ENCODE measurements at places on chromosomes 7 and 10.

- no peak for DNase-seq
Measured at GRCh38 chr7:155309021-155309338, 11.3 kb downstream of the INSIG1 start.

- DNase-seq: no peak
Measured at GRCh38 chr7:92797693-92798092, 38.7 kb downstream of the CDK6 start.

DNA sequence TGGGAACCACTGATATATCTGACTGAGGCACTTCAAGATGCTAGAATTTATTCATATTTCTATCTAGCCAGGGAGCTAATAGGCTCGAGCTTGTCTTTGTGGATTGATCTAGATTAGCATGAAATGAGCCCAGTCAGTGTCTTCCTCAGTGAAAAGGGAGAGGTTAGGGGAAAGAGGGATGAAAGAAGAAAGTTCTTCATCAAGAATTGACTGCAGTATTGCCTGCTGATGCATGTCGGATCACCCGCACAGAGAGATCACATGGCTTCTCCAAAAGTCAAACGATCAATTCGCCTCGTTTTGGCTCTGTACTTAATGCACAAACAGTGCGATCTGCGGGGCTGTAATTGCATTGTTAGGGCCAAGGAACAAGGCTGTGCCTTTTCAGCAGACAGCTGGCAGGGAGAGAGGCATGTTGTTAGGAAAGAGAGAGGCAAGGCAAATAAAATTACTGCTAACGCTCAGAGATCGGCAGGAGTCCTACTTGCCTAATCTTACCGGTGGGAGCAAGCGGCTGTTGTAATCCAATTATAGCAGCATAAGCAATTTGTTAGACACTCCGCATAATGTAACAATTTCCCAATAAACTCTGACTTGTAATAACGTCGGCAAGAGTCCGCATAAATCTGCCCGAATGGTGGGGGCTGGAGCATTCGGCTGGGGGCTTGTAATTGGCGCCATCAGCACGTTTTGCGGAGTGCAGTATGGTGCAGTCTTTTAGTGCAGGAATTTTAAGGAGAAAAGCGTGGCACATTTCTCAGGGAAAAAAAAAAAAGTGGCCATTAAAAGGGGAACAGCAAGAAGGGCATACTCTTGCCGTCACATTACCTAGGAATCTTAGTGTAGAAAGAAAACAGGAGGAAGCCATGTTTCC lies 102.1 kb downstream of the POLL start:
- DNase-seq: no peak

DNA sequence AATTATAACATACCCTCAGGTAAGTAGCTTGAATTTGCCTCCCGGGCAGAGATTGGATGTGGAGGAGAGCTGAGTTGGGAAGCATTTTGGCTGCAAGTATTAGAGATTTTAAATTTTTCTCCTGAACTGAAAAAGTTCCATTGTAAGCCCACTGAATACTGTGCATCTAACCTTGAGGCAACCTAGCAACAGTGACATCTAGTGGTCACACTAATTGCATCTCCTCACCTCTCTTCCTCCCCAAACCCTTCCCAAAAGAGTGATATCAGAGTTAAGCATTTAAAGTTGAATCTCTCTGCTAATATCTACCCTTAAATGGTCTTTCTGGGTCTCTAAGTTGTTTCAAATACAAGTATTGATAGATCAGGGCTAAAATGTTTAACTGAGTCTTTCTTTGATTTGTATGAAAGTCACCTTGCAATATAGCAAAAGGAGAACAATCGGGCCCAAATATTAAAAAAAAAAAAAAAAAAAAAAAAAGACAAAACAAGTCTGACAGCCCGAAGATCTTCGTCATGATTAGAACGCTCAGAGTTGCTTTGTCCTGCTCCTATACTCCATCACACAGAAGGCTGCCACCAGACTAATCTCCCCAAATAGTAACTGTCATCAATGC lies 40.4 kb upstream of the DLX5 start:
- DNase-seq: peak; percentile 37

DNA sequence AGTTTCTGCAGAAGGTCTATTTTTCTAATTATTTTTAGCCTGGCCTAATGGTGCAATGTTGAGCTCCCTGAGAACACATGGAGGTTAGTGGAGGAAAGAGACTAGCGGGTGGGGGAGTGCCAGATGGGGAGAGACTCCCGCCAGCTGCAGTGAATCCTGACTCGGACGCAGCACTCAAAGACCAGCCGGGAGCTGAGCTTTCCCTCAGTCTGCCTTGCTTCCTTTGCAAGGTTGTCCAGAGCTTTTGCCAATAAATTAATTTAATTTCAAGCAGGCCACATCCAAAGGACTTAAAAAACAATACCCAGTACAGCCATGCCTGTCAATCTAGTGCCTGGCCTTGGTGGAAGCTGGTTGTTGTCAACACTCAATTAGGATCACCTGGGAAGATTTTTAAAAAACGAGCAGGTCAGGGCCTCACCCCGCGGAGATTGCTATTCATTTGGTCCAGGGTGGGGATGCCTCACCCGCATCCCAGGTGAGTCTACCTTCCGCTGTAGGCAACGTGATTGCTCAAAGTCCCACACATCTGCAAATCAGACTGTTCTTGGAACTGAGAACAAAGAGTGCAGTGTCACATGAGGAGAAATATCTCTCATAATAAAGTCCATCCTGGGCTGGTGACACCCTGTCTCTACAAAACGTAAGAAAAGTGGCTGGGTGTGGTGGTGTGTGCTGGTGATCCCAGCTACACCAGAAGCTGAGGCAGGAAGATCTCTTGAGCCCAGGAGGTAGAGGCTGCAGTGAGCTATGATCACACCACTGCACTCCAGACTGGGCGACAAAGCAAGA lies 4.0 kb downstream of the CLRN3 start:
- no peak for DNase-seq

GRCh38 chr10:107619139-107619538 lies 454.6 kb upstream of the SORCS1 start:
- DNase-seq: no peak

- no peak for DNase-seq
Measured at GRCh38 chr7:74554178-74554577, 100.5 kb downstream of the GTF2IRD1 start.

GRCh38 chr7:8206956-8207355 lies 55.0 kb downstream of the ICA1 start:
- DNase-seq: no peak

- no peak for DNase-seq
Measured at GRCh38 chr7:149803551-149804074, 30.2 kb upstream of the ZNF467 start.

DNA sequence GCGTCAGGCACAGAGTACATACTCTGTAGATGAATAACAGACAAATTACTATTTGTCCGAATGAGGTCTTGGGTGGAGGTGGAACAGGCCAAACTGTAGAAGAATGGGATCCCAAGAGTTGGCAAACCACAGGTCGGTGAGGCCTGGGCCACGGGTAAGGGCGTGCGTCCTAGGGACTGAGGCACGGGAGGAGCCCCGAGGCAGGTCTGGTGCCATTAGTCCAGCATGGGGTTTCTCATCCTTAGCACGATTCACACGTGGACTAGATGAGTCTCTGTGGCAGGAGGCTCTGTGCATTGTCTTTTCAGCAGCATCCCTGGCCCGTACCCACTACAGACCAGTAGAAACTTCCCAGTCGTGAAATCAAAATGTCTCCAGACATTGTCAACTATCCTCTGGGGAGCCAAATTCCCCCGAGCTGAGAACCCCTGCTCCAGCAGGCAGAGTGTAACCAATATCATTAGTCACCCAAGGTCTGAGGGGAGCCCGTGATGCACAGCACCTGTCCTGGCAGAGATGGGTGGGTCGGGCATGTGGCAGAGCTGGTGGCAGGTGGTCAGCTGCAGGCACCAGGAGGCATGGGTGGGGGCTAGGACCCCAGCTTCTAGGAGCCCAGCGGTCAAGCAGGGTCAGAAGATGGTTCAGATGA lies 61.3 kb downstream of the COL13A1 start:
- DNase-seq: no peak

DNA sequence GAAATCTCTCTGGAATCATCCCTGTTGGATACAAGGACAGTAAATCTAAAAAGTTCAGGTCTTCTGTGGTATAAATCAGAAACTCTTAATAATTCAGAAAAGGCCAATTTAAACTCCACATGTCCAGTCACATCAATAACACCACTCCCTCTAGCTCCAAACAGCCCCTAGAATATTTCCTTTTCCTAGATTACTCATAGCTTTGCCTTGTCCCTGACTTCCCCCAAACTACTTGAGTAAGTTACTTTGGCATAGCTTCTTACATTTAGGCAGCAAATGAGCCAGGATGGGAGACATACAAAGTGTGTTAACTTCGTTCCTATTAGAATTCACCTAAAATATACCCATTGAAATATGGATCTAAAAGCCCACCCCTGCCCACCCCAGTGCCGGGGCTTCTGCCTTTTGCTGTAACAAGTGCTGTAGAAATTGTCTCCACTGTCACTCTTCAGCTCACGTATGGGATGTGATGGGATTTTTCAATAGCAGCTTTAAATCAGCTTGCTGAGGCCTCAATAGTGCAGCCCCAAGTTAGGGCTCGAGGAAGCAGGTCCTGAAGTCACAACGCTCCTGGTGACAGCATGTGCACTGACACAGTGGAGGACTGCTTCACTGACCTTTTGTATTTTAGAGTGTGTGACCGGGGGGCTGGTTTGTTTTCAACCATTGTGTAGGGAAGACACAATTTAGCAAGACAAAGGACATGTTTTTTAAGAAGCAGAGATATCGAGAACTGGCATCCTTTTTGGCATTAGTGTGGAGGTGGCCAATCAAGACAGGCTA lies 218.2 kb upstream of the KMT2E start:
- DNase-seq: no peak

DNA sequence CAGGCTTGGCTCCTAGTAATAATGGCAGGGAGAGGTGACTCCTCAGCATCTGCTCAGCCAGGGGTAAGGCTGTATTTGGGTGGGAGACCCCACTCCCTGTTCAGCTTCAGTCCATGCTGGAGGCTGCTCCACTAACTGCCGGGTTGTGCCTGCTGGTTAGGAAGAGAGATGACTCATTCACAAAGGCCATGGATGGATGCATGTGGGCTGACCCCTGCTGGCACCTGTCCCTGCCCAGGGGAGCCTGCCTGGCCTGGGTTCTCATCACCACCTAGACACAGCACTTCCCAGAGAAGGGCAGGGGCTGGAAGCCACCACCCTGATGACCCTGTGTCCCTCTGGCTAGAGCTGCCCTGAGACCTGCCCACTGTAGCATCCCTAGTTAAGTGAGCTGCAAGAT lies 59.0 kb downstream of the VSTM4 start:
- DNase-seq: no peak

GRCh38 chr10:77636967-77637531 lies 559 bp downstream of the KCNMA1 start:
- DNase-seq: peak; percentile 8

DNA sequence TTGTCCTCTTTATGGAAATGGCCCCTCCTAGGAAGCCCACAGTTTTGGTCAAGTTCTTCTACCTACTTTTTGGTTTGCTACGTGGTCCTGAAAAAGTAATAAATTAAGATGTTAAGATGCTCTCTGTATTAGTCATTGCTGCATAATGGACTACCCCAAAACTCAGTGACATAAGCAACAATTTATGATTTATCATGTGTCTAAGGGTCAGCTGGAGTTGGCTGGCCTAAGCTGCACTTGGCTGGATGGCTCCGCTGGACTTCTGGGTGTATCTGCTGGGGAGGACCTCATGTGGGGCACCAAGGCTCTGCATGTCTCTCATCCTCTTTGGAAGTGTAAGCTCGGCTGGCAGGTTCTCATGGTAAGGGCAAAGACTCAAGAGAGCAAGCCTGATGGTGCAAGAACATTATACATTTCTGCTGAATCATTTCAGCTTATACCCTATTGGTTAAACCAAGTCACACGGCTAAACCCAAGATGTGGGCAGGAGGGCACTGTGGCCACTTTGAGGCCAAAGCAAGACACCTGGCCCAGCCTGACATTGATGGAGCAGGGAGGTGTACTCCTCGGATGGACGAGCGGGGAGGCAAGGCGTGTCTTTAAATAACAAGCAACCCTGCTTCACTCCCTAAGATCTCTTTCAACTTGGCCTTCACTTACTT lies 47.7 kb downstream of the TBXAS1 start:
- no peak for DNase-seq

- DNase-seq: no peak
Measured at GRCh38 chr10:21702633-21703111, 168.6 kb downstream of the MLLT10 start.

GRCh38 chr10:100373298-100374199 lies 26.5 kb downstream of the SCD start:
- peak; percentile 93 for DNase-seq

DNA sequence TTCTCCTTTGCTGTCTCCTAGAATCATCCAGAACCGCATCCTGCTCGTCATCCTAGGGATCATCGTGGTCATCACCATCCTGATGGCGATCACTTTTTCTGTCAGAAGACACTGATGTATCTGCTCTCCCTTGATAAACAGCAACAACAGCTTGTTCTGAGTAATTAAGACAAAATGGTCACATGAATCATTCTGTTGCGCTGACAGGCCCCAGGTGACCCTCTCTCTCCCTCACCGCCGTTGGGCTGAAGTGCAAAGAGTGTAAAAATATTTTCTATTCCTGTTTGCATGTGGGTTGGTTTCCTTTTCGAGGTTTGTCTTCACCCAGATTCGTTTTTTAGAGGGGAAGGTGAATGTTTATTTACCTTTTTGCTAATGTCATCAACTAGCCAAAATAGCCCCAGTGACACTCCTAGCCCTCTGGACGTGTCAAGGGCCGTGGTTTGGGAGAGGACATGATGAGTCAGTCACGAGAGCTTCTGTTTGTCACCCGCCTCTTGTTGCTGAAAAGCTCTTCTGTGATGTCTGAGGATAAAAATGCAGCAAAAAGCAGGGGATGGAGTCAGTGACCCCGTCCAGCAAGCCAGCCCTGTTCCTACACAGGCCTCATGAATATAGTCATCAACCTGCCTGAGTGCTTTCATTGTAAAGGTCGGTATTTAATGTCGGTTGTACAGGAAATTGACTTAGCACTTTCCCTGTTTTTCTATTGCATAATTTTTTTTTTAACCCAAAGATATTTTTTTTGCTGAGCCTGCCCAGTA lies 134.6 kb upstream of the TCF7L2 start:
- DNase-seq: no peak

DNA sequence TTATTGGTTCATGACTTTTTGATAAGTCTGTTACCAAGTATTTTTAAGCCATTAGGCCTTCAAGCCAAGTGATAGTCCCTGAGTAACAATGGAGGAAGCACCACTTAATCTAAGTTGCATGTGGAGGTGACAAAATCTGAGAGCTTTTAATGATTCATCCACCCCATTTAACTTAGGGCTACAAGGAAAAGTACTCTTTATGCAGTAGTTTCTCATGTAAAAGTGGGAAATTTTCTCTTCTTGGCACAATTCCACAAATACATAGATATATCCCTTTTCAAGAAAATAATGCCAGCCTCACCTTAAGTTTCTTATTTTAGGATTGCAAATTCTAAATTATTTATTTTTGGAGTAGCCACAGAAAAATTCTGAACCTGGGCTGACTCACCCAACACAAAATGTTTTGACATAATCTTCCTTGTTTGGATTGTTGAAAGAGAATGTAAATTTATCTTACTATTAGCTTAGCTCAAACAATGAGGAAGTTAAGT lies 85.7 kb downstream of the SUGCT start:
- no peak for DNase-seq

DNA sequence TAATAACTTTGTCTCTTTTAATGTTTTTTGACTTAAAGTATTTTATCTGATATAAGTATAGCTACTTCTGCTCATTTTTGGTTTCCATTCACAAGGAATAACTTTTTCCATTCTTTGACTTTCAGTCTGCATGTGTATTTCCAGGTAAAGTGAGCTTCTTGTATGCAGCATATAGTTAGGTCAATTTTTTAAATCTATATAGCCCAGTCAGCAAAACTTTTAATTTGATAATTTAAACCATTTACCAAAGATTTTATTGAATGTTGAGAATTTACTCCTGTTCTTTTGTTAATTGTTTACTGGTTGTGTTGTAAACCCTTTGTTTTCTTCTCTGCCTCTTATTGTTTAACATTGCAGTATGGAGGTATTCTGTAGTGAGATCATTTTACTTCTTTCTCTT lies 696.9 kb upstream of the LRRTM3 start:
- no peak for DNase-seq

Data from hematopoietic multipotent progenitor cell (in vitro differentiated cells).